Endothelial cell (in vitro differentiated cells): ENCODE measurements at places on chromosomes 12 and 14.
A peak's percentile ranks its signal among the peaks of the same experiment; 100 is the strongest.

GRCh38 chr12:104462931-104463339 is 6.2 kb downstream of the CHST11 start:
- DNase-seq = no peak

DNA sequence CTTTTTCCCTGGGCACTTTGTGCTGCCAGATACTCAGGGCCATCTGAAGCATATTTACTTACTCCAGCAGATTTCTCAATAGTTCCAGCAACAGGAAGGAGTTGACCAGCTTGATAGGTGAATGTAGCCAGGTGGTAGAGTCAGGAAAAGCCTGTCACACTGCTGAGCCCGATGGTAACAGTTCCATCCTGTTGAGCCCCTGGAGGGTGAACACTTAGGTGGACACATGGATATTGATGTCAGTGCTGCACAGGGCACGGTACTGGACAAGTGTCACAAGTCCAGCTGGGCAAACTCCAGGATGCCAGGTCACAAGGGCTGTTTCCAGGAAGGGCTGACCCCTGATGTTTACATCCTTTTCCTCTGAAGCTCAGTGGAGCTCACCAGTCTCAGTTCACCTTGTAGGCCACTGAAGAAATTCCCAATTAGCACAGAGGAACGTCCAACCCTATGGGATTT is 2.3 kb upstream of the SMOC1 start:
- DNase-seq = no peak

- no peak for DNase-seq
Measured at GRCh38 chr12:117059156-117059555, 40.1 kb downstream of the TESC start.

GRCh38 chr12:27672051-27672450 is 24.2 kb upstream of the REP15 start:
- DNase-seq = no peak

DNA sequence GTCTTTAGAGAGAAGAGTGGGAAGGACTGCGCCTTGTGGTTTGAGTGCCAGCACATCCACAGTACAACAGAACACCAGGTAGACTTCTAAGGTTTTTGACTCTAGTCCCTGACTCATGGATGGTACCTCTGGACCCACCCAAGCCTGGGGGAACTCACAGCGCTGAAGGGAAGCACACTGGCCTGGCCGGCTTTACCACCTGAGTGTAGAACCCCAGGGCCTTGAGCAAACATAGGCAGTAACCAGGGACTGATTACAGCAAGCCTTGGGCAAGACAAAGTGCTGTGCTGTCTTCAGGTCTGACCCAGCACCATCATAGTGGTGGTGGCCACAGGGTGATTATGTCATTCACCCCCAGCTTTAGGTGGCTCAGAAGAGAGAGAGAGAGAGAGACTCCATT is 17.2 kb downstream of the EML5 start:
- no peak for DNase-seq

DNA sequence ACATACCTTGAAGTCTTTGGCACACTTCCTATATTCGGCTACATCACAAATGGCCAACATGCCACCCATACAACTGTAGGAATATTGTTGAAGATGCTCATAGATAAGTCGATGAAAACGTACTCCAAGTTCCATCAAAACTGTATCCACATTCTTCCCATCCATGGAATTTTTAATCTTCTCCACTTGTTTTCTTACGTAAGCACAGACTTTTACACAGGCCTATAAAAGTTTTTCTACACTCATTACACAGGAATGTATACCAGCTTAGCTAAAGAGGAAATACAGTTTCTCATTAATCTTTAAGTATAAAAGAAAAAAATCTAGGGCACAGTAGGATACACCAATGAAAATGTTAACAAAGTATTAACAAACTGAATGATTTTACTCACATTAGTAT is 59.1 kb downstream of the EXOC5 start:
- DNase-seq = no peak

DNA sequence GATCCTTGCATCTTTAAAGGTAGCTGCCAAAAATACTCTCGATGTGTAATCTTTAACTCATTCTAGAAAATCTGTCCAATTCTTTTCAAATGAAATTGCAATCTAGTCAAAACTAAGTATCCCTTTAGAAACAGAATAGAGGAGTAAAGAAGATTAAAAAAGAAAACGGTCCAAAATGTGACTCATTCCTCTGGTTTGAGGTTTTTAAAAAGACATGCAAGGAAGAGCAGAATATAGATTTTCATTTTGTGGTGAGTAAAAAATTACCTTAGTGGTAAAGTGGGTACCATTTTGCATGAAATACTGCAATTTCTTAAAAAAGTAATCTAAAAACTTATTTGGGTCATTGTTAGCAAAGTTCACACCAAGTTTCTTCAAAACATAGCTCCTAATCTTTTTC is 108.4 kb downstream of the BRMS1L start:
- DNase-seq = no peak

DNA sequence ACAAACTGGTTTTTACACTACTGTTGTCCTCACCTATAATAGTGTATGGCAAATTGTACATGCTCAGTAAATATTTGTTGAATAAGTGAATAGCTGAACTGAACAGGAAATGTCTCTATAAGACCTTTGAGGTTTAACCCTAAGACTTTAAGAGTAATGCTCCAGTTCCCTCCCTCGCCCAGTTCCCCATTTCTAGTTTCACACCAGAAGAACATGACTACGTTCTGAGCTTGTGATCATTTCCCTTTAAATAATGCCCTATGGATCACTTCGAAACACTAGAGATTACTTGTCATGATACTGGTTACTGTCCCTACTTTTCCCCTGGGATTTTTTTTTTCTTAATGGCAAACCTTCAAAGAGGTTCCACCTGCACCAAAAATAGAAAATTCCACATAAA is 69.3 kb downstream of the PRKD1 start:
- no peak for DNase-seq

DNA sequence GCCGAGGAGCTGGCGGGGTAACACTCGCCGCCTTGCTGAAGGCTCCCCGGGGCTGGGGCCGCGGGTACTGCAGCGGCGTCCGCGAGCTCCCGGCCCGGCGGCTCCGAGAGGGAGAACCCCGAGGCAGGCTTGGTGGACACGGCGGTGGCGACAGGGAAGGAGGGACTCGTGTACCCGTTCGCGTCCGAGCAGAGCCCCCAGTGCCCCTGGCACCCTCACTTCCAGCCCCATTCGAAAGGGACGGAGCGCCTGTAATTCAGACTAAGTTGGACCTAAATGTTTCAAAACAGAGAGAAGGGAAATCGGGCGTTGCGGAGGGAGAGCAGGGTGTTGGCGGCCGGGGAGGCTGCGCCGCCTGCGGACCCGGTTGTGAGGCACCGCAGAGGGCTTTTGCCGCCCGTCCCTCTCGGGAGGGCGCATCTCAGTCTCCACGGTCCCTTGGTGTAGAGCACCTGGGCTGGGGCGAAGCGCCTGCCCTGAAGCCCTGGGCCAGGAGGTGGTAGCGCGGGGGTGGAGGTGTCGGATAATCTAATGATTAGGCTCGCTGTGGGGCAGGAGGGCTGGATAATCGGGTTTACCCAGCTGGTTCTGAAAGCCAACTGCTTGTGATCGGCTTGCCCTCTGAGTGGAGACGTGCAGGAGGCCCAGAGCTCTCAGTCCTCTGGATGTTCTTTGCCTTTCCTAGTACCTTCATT is 771 bp downstream of the DAAM1 start:
- peak; percentile 44 for DNase-seq

DNA sequence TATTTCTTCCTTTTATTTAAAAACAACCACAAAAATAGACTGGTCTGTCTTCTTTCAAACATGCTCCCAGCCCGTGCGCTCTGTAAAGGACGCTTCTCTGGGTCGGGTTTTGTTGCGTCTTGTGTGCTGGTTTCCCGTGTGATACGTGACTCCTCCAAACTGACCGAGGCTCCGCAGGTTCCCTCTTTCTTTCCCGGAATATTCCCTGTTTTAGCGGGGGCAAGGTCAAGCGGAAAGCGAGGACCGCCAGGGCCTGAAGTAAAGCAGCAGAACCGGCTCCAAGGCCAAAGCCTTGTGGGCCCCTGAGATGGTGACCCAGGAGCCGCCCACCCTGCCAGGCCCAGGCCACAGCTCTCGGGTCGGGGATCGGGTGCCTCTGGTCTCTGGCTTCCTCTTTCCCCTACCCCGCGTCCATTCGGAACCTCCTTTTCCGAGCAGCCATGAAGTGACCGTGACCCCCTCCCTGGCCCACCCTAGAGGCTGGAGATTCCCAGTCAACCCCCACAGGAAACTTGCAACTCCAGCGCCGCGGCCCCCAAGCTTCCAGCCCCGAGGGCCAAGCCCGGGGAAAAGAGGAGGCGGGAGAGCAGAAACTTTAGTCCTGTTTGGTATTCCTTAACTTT is 885 bp upstream of the HOXC10 start:
- DNase-seq = no peak

DNA sequence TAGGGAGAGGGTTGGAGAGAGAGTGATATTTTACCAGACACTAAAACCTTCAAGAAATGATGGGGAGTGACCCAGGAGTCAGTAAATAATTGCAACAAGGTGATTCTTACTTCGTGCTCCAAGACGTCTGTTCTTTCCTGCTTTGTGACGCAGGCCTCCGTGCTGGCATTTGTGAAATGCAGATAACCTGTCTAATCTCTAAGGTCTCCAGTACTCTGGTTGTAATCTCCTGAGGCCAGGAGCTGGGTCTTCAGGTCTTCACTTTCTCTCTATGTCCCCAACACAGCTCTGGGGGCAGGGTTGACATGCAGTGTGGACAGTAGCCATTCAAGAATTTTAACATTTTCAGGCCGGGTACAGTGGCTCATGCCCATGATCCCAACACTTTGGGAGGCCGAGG is 53.1 kb downstream of the CD9 start:
- DNase-seq = no peak

DNA sequence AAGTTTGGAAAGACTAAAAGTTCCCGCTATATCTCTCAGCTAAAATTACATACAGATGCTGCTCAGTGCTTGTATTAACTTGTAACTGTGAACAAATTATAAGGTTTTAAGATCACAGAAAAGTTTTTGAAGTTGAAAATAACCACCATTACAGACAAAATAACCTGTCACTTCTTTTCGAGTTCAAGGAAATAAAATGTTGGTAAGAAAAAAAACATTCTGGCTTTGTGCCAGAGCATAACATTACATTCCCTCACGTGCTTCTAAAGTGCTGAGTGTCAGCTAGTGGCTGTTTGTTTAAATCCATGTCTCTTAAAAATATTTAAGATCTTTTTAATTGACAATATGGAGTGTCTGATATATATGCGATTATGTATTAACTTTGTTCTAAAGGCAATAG is 27.2 kb upstream of the ADAMTS20 start:
- DNase-seq = no peak

GRCh38 chr12:89016970-89017778 is 335.1 kb downstream of the DUSP6 start:
- peak; percentile 57 for DNase-seq

- DNase-seq = no peak
Measured at GRCh38 chr12:93536766-93537488, 35.5 kb upstream of the SOCS2 start.

GRCh38 chr12:22396253-22396652 is 61.7 kb upstream of the ST8SIA1 start:
- no peak for DNase-seq

DNA sequence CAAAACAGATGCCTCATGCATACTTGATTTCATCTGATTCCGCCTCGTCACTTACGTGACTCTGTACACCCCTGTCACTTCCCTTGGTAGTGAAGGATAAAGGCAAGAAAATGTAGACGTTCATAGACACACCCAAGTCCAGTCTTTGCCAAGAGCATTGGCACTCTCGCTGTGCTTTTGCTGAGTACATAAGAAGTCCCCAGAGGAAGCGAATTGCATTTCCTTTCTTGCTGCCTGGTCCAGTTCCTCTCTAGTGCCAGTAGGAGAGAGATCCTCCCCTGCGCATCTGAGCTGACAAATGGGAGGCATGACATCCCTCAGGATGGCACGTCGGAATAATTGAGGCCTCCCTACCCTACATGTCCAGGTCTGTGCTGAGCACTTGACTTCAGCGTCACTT is 21.3 kb upstream of the RIN3 start:
- DNase-seq = no peak
